ENCODE measurements at places on chromosomes 12 and 14. TPM values are rescaled to one million over a fixed set of nuclear protein-coding genes. Genes with fewer than 3 reads are reported as not detected.

The ASCL1 gene
- not detected for total RNA-seq

The SYT10 gene
- not detected for total RNA-seq

GRCh38 chr14:38389681-38390080 lies 133.8 kb upstream of the CLEC14A start:
- DNase-seq, result no peak

DNA sequence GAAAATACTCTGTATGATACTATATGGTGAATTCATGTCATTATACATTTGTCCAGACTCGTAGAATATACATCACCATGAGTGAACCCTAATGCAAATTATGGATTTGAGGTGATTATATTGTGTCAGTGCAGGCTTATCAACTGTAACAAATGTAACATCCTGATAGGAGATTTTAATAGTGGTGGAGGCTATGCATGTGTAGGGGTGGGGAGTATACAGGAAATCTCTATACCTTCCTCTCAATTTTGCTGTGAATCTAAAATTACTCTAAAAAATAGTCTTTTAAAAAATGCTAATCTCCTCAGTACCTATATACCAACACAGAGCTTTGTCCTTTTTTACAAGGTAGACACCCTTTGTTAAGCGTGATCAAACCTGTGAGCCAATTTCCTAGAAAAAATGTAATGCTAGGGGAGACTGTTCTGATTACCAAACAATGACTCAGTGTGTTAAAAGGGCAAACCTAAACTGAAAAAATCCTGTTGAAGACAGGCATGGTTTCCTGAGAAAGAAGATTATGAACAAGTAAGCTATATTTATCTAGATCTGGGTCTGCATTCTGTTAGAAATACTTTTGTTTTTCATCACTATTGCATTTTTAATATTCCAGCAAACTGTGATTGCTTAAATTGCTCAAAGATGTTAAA lies 170.9 kb downstream of the DUSP6 start:
- DNase-seq, result no peak

DNA sequence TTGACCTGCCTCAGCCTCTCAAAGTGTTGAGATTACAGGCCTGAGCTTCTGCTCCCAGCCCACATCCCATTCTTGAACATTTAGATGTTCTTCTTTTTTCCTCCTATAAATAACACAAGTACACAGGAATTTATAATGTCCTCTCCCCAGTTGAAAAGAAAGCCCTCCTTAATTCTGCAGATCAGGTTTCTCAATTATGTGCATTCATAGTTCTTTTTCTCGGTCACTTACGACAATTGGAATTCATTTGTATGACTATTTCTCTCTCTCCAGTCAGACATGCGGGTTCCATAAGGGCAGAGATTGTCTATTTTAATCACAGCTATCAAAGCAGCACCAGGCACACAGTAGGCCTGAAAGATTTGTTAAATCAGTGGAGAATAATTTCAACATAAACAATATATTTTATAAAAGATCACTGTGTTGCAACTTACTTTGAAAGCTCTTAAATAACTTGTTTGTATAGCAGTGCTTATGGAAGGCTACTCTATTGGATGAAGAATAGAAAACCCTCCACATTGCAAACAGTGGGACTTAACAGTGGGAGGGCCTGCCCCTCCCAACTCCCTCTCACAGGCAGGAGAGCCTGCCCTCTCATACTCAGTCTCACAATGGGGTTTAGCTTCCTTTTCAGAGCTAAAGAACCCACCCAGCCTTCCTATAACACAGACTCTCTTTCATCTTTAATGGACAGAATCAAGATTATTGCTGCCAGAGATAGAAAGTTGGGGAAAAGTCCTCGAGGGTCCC lies 84.1 kb upstream of the TRAF3 start:
- no peak for DNase-seq

DNA sequence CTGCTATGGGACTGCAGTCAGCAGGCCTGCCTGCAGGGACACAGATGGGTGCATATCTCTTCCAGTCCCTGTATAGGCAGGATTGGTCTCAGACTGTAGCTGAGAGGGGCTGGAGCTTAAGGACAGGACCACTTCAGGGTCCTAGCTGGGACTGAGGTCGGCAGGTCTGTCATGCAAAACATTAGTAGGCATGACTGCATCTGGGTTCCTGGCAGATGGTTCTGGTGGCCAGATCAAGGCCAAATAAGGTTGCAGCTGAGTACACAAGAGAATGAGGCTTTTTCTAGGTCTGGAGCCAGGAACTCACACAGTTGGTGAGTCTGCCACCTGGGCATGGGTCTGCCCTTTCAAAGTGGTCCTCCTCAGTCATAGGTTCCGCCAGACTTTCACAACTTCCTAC lies 155.8 kb downstream of the TPH2 start:
- DNase-seq, result peak; percentile 40

DNA sequence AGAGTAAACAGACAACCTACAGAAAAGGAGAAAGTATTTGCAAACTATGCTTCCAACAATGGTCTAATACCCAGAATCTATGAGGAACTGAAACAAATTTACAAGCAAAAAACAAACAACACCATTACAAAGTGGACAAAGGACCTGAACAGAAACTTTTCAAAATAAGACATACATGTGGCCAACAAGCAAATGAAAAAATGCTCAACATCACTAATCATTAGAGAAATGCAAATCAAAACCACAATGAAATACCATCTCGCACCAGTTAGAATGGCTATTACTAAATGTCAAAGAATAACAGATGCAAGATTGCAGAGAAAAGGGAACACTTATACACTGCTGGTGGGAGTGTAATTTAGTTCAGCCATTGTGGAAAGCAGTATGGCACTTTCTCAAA lies 125.8 kb downstream of the C12orf42 start:
- no peak for DNase-seq

Data from G401 (cell line).